Stimulated activated CD4-positive, alpha-beta T cell treated with anti-CD3 and anti-CD28 coated beads, Interleukin-15, amount 100 ng/mL, for 1 hour (primary cell): ENCODE measurements at places on chromosomes 7 and 10.

DNA sequence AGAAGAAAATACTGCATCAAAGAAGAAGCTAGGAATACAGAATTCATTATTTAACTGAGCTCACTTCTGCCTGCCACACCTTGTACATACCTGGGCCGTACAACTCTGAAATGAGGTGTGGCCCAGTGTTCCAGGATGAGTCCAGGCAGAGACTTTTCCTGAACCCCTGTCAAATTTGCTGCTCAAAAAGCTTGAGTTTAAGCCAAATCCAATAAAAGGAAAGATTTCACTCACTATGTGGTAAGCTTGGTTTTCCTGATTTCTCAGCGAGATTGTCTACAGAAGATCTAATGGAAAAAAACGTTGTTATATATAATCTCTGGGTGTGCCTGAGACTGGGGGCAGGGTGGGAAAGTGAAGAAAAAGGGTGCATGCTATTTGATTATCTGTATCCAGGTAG lies 72.1 kb upstream of the EGFR start:
- no peak for DNase-seq

DNA sequence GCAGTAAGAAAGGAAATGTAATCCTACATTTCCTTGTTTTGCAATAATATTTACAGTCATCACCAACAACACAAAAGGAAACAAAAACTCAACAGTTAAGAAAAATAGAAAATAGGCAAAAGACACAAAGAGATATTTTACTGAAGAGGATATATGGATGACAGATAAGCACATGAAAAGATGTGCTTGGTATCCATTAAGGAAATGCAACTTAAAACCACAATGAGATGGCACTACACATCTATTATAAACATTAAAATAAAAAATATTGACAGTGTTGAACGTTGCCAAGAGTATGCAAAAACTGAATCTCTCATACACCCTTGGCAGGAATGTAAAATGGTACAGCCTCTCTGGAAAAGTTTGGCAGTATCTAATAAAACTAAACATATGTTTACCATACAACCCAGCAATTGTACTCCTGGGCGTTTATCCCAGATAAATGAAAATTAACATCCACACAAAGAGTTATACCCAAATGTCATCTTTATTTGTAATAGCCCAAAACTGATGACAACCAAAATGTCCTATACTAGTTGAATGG lies 5.4 kb downstream of the CEP41 start:
- no peak for DNase-seq

DNA sequence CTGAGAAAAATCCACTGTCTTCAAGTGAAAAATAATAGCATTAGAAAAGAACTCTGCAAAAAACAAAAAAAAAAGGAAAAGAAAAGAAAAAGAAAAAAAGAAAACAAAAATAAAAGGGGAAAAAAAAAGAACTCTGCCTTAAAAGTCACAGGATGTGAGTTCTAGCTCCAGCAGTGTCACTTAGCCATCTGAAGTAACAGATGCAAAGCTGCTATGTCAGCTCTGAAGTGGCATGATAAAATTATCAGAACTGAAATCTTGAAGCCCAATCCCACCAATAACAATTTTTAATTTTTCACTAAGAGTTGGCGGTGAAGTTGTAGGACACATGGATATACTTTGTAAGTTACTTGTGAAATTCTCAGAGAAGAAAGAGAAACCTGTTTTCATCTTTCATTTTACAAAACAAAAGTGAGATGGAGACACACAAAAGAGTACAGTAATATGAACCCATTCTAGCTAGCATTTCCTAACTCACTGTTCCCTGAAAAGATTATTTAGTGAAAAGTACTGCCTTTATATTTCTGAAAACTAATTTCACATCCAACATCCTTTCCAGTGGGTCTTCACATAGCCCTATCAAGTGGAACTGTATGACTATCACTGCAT lies 103.5 kb downstream of the ELAPOR2 start:
- no peak for DNase-seq

DNA sequence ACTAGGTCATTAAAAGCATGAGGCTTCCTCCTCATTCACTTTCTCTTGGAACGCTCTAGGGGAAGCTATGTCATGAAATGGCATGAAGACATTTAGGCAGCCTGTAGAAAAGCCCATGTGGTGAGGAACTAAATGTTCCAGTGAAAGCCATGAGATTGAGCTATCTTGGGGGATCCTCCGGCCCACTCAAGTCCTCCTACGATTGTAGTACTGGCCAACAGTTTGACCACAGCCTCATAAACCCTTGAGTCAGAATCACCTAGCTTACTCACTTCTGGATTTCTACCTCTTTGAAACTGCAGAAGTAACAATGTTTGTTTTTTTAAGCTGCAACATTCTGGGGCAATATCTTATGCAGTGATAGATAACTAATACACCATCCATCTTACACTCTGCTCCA lies 605.1 kb downstream of the SORCS1 start:
- no peak for DNase-seq

GRCh38 chr10:89351412-89351779 lies 23.6 kb downstream of the IFIT3 start:
- no peak for DNase-seq

GRCh38 chr7:149404825-149405224 lies 56.0 kb downstream of the ZNF777 start:
- no peak for DNase-seq

DNA sequence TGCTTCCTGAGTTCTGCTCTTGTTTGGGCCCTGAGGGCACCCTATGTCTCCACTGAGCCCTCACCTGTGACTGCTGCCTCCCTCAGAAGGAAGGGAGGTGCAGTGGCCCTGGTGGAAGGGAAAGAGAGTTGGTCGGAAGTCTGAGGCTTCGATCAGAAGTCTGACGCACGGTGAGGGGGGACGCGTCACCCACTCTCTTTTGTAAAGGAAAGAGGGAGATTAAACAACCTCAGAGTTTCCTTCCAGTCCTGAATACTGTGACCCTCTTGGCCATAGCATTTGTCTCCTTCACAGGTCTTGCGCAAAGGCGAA lies 31.4 kb upstream of the TRIM8 start:
- peak; percentile 23 for DNase-seq

GRCh38 chr7:156842740-156843140 lies 50.2 kb downstream of the LMBR1 start:
- no peak for DNase-seq

- DNase-seq: no peak
These were observed 19.0 kb upstream of the C10orf90 start for GRCh38 chr10:126689461-126689994.

DNA sequence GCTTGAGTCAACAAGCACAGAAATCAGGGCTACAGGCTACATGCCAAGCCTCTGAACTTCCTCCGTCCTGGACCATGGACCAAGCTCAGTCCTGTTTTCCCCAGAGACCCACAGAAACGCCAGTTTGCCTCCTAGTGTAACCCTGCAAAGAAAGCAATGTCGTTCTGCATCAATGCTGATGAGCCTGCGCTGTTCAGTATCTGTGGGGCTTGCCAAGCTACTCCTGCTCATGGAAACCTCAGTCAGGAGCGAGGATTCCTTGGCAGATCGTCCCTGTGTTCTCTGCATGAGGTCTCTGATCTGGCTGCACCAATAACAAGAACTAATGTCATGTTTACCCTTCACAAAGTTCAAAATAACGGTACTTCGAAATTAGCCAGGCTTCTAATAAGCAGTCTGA lies 495.5 kb upstream of the C7orf33 start:
- no peak for DNase-seq

DNA sequence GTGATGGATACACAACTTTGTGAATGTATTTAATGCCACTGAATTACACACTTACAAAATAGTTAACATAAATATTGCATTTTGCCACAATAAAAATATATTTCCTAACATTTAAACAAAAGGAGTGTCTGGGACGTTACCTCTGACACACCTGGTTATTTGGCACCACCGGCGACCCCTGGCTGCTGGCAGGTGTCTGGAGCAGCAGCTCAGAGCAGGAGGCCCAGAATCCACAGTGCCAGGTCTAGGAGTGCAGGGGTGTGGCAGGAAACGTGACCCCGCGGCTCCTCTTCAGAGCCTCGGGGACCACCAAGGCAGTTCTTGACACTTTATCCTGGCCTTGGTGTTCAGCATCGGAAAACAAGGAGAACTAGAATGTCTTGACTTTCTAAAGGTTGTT lies 46.3 kb downstream of the MGMT start:
- DNase-seq: no peak

GRCh38 chr7:140156460-140157080 lies 20.2 kb downstream of the KDM7A start:
- DNase-seq: no peak

- DNase-seq: no peak
These were observed 85.5 kb upstream of the SLC25A13 start for GRCh38 chr7:96407427-96407826.

GRCh38 chr7:80307227-80307856 lies 172.7 kb downstream of the GNAI1 start:
- DNase-seq: no peak

- no peak for DNase-seq
These were observed 133.7 kb downstream of the DIP2C start for GRCh38 chr10:555682-556350.

- DNase-seq: no peak
These were observed 106.3 kb downstream of the C10orf105 start for GRCh38 chr10:71613261-71613777.

- no peak for DNase-seq
These were observed 21.9 kb downstream of the RAB19 start for GRCh38 chr7:140425718-140426117.

DNA sequence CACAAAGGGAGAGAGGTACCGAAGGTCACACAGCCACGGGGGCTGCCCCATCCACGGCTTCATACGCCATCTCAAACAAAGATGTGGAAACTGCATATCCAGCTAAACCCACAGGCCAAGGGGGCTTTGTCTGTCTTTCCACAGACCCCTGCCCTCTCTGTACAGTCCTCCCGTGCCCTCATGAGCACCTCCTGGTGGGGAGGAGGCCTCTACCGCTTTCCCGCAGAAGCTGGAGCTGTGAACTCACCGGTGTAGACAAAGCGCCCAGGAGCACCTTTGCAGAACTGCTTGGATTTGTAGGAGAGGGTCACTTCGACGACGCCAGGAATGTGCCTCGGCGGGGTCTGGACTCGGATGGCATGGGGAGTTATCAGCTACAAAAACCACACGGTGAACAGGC lies 97.2 kb downstream of the EBF3 start:
- DNase-seq: no peak

DNA sequence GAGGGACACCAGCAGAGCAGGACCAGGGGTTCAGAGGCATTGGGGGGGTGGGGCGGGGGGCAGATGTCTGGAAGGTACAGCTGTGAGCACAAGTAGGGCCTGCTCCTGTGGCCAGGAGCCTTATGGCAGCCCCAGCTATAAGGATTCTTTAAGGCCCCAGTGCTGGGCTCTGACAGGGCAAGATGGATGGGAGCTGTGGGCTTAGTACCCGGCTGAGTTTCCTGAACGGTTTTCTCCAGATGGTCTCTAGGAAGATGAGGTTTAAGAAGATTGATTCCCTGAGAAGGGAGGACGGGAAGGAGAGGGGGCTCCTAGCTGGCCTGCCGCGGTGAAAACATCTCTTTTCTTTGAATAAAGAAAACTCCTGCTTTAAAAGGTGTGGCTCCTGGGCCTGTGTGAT lies 30.1 kb upstream of the COMTD1 start:
- DNase-seq: no peak

GRCh38 chr7:159091041-159091440 lies 53.6 kb downstream of the VIPR2 start:
- DNase-seq: no peak

DNA sequence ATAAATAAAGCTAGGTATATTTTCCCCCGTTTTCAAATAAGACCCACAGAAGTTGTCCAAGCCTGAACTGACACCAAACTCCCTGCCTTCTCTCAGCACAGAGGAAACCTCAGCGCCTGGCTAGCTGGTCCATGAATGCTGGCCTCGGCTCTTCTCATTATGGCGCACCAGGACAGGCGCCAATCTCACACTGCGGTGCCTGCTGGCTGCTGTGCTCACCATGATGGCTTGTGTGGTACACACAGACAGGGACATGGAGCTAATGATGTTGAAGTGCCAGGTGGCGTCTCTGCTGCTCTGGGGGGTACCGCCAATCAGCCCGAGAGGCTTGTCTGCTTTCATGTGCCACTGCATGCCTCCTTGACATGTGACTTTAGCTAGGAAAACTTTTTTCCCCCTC lies 43.2 kb upstream of the USP6NL start:
- DNase-seq: no peak

- DNase-seq: no peak
These were observed 70.9 kb downstream of the HHEX start for GRCh38 chr10:92760609-92761008.

DNA sequence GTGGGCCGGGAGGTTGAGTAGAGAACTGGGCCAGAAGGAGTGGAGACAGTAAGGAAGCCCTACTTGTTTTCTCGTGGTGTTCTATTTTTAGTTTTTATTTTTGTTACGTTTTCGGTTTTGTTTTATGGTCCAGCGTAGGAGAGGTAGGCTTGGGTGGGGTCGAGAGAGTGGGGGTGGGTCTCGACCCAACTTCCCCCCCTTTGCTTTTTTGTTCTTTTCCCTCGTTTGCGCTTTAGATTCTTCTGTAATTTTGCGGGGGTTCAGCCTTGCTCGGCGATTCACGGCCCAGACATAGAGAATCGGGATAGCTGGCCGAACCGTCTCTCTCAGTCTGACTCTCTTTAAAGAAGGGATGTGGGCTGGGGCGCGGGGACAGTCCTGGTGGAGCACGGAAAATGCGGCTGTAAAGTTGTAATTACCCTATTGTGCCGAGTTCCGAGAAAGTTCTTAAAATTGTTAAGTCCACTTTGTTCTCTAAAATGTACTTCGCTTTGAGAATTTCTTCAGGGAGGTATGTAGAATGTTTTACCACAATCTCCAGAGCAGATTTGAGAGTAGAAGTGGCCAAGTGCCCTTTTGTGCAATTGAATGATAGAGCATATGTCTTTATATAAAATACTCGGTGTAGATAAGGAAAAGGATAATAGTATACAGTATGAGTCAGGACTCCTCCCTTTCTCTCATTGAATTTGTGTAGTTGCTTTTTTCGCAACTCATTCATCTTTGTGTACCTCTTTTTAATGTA lies 816 bp downstream of the DMTF1 start:
- peak; percentile 4 for DNase-seq

- no peak for DNase-seq
These were observed 75.1 kb downstream of the CRPPA start for GRCh38 chr7:16345979-16346958.

- DNase-seq: no peak
These were observed 742.8 kb downstream of the GRID1 start for GRCh38 chr10:85623758-85624157.

- no peak for DNase-seq
These were observed 50.8 kb downstream of the CAMK2B start for GRCh38 chr7:44274623-44274975.

DNA sequence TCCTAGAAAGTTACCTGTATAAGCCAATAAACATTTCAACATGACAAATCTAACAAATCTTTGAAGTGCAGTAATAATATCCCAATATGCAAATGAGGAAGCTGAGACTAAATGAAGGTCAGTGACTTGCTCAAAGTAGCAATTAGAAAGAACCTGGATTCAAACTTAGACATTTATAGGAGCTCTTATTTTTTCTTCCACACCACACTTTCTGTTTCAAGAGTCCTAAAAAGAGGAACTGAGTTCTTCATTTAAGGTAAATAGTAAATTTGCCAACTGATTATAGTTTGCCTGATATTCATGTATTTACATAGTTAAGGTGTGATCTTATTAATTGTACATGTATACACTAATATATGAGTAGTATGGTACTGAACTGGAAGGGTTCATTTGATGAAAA lies 44.0 kb downstream of the KLHDC10 start:
- DNase-seq: no peak

GRCh38 chr7:155206318-155207020 lies 91.2 kb upstream of the INSIG1 start:
- DNase-seq: no peak

- DNase-seq: no peak
These were observed 35.2 kb downstream of the CAMK2B start for GRCh38 chr7:44290252-44290620.

GRCh38 chr10:36943544-36943943 lies 181.9 kb upstream of the ANKRD30A start:
- no peak for DNase-seq
